Naive thymus-derived CD8-positive, alpha-beta T cell (primary cell): ENCODE measurements at places on chromosomes 3 and 15.

DNA sequence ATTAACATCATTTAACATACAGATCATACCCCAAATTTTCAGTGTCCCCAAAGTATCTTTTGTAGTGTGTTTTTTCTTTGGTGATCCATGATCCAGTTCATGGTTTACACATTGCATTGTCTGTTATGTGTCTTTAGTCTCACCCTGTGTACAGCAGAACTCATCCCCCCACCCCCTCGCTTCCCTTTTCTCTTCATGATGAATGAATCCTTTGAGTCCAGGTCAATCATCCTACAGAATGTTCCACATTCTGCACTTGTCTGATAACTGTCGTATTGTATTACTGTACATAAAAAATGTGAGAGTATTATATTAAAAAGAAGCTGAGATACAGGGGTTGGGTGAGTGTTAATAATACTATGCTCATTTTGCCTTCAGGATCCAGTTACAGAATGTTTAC lies 14.6 kb upstream of the NIT2 start:
- H3K36me3 ChIP-seq, result peaks cover 16% of the 10 kb centered on the region
- no peaks in the 10 kb centered on the region for H3K27me3 ChIP-seq
- H3K4me1 ChIP-seq, result peaks cover 7% of the 10 kb centered on the region

- no peak for DNase-seq
- H3K4me1 ChIP-seq, result no peaks in the 10 kb centered on the region
- H3K27me3 ChIP-seq, result no peaks in the 10 kb centered on the region
- H3K27ac ChIP-seq, result no peak overlapping the region
- H3K36me3 ChIP-seq, result no peaks in the 10 kb centered on the region
Measured at GRCh38 chr3:168322941-168323340, 227.2 kb upstream of the GOLIM4 start.

DNA sequence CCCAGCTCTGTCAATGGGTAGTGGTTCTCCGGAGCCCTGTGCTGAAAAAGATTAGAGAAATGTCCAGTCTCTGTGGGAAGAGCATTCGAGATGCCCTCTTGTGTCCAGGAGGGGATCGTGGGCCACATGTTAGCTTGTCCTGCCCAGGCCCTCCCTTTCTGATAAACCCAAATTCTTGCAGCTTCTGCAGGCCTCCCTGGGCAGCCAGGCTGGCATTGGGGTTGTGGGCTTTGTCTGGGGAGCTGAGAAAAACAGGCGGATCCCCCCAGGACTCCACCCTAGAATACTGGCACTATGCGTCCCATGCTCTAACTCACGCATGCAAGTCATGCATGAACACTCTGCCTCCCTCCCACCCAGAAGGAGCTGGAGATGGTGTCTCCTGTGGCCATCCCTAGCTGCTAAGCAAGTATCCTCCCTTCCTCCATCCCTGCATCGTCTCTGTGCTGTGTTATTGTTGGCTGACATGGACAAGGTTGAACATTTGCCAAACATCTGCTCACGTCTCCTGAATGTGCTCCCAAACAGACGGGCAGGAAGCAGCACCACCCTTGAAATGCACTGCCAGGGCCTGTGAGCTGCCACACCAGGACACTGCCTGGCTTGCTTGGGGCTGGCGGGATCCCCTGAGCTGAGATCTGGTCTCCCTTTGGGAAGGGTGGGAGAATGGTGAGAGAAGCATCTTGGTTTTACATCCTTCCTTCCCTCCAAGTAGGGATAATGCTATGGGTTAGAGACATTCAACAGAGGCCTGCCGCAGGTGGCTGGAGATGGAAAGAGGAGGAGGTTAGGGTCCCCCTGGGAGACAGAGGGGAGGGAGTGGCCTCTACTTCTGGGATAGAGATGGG lies 26.5 kb downstream of the CFAP161 start:
- peaks cover 19% of the 10 kb centered on the region for H3K4me1 ChIP-seq
- H3K27me3 ChIP-seq, result no peaks in the 10 kb centered on the region
- no peak overlapping the region for H3K4me3 ChIP-seq
- DNase-seq, result no peak

DNA sequence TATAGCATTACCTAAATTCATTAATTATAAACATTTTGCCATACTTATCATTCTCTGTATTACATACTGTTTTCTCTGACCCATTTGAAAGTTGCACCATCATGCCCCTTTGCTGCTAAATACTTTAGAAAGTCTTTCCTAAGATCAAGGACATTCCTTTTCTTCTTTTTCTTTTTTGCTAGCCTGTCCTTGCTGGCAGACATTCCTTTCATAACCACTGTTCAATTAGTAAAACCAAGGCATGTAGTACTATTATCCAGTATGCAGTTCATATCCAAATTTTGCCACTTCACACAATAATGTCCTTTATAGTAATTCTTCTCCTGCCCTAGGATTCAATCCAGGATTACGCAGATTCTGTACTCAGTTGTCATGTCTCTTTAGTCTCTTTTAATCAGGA lies 321.0 kb upstream of the C2CD4B start:
- no peak overlapping the region for H3K27ac ChIP-seq
- peaks cover 6% of the 10 kb centered on the region for H3K27me3 ChIP-seq
- H3K4me3 ChIP-seq, result no peak overlapping the region
- DNase-seq, result no peak

DNA sequence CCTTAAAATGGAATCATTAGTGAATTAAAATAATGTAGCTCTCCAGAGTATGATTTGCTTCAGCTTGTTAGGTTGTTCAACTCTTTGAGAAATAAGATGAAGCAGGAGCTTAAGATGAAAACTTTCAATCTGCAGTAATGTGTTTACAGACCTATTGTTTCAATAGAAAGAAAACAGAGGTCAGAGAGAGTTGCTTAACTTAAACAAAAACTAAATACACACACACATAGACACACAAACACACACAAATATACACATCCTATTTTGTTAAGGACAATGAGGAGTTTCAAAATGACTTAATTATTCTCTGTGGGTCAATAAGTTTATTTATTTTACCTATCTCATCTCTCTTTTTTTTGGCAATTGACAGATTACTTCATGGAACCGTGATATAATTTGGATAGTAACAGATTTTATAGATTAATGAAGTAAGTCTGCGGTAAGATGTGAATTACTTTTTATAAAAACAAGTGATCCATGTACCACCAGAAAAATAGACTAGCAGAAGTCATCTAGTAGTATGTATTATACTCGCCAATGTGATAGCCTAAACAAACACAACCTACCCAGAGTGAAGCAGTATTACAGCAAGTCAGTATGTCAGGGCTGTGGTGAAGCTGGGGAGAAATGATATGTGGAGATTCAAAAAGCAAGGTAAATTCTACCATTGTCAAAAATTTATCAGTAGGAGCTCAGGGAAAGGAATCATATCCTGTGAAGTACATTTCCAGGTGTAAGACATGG lies 76.7 kb upstream of the DCBLD2 start:
- no peak overlapping the region for H3K27ac ChIP-seq
- H3K27me3 ChIP-seq, result peaks cover 6% of the 10 kb centered on the region
- no peaks in the 10 kb centered on the region for H3K36me3 ChIP-seq
- no peak for DNase-seq
